Esophagus squamous epithelium (tissue), 5 donors: ENCODE measurements at places on chromosomes 2 and 18.

GRCh38 chr2:55869637-55870325, 53.8 kb downstream of the EFEMP1 start:
- no peak for DNase-seq

DNA sequence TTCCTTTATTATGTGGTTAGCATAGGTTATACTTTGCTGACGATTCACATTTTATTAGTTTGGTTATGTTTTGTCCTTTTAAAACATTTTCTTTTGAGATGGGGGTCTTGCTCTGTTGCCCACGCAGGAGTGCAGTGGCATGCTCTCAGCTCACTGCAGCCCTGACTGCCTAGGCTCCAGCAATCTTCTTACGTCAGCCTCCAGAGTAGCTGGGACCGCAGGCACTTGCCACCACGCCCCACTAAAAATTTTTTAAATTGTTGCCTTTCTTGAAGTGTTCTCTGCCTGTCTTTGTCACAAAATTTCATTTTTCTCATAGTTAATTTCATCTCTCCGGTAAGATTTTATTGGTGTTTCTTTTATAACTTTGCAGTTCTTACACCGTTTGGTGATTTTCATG, 18.9 kb downstream of the HRH4 start:
- DNase-seq: no peak

GRCh38 chr18:23743733-23744333, 54.6 kb downstream of the LAMA3 start:
- no peak for DNase-seq

GRCh38 chr2:16623031-16623430, 42.6 kb downstream of the CYRIA start:
- no peak for DNase-seq

- DNase-seq: no peak
Measured at GRCh38 chr2:224025874-224026273, 13.2 kb downstream of the SERPINE2 start.

DNA sequence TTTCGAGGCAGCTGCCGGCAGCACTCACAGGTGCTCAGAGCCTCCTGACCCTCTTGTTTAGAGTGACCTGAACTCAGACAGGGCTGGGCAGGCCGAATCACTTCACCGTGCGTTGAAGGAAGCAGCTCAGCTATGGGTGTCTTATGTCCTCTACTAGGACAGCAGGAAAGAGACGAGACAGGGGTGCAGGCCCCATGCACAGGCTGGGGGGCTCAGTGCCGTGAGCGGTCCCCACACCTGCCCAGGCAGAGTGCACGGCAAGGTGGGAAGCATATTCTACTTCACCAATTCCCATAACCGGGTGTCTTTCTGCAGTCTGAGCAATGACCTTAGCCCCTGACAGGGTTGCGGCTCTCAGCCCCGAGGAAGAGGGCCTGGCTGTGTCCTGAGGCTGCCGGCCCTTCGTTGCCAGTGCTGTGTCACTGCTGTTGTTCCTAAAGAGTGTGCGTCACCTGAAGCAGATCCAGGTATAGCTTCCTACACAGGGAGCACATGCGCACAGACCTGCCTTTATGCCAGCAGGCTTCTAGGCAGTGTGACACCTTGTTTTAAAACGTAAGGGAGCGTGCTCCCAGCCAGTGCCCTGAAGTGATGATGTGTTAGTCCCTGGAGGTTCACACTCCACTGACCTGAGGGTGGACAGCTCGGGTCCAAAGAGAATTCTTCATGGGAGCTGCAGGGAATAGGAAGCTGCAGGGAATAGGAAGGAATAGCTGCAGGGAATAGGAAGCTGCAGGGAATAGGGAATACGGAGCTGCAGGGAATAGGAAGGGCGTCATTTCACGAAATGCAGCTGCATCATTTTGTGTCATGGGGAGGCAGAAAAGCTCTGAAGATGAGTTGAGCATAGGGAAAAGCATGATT, 207.9 kb upstream of the SALL3 start:
- DNase-seq: no peak
